Eye (tissue), 1 donor: ENCODE measurements at places on chromosomes 4 and X.

- peak; percentile 22 for DNase-seq
Observed at GRCh38 chr4:143085224-143085623, 99.5 kb upstream of the USP38 start.

GRCh38 chrX:42027367-42028000 is 104.1 kb upstream of the CASK start:
- DNase-seq = no peak

DNA sequence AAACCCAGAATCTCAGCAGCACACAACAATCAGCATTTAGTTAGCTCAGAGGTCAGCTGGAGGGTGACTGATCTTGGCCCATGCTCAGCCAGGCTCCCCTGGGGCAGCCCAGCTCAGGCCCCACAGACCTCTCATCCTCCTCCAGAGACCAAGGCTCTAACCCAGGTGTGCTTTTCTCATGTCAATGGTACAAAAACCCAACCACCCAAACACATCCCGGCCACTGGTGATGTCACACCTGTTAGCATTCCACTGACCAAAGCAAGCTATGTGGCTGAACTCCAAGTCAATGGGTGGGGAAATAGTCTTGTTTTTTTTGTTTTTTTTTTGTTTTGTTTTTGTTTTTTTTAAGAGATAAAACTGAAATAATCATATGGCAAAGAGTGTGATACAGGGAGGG is 77.5 kb downstream of the CYTL1 start:
- DNase-seq = no peak

- no peak for DNase-seq
Observed at GRCh38 chr4:2443061-2443730, 24.4 kb downstream of the CFAP99 start.

DNA sequence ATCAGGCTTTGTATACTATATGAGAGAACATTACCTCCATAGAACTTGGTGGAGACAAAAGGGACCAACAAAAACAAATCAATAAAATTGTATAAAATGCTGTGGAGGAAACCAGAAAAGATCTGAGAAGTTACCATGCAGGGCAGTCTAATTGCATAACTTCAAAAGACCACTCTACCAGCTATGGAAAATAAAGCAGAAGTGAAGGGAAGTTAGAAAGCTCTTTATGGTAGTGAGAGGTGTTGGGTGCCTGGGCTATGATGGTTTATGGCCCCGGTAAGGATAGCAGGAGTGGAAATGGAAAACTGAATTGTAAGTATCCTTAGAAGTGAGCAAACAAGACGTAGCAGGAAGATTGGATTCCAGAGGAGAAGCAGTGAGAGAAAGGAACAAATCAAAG is 3.1 kb downstream of the TMEM184C start:
- DNase-seq = no peak

- DNase-seq = no peak
Observed at GRCh38 chr4:76673362-76673761, 224.6 kb downstream of the SOWAHB start.

DNA sequence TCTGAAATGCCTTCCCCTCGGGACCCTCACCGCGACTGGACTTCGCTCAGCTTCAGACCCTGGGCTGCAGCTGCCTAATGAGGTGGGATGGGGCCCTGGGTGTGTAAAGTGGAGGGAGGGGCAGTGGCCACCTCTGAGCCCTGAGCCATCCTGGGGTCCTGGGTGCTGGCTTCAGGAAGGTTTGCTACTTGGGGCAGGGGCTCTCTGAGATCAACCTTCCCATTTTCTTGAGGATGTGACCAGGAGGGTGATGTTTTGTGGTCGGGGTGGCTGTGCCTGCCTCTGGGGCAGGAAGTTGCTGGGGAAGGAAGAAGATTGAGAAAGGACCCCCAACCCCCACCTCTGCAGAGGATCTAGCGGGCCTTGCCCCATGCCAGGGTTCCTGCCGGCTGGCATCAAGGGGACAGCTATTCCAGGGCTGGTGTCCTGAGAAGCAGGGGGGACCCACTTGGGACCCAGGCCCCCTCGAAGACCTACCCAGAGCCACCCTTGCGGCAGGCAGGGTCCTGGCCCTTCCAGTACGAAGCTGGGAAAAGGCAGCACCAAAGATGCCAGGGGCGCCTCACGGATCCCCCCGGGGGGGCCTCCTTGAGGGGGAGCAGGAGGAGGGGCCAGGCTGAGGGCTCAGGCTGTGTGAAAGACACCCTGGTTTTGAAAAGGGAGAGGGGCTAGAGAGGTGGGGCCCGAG is 6.5 kb downstream of the SH3BP2 start:
- no peak for DNase-seq

GRCh38 chrX:13719192-13719856 is 15.1 kb downstream of the TRAPPC2 start:
- DNase-seq = no peak

- no peak for DNase-seq
Observed at GRCh38 chrX:20500171-20500865, 233.6 kb upstream of the RPS6KA3 start.

- DNase-seq = no peak
Observed at GRCh38 chr4:159983082-159983481, 880.2 kb downstream of the RAPGEF2 start.

DNA sequence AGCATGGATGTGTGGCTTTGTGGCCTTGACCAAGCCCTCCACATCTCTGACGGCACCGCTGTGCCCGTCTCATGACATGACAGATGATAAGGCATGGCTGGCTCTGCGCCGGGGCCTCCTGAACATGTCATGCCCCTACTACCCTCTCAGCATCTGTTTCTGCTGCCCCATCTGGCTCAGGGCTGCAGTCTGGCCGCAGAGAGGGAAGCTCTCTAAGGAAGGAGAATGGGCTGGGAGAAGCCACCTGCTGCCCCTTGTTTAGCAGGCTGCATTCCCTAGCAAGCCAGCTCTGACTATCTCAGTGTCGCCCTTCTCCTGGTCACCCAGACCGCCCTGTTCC is 7.2 kb downstream of the ZNF185 start:
- peak; percentile 45 for DNase-seq

DNA sequence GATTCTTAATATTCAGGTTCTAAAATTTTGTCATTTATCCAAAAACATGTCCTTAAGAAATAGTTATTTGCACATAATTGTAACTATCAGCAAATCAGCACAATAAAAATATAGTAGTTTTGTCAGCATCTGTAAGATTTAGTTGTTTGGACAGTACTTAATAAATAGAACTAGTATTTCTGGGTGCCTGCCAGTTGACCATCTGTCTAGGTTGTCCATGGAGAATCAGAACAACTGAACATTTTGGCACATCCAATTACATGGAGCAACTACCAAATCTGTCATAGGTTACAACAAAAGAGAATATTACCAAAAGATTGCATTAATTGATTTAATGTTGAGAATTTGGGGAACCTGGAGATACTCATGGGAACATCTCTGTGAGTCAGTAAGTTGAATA is 305.5 kb upstream of the TACR3 start:
- no peak for DNase-seq

DNA sequence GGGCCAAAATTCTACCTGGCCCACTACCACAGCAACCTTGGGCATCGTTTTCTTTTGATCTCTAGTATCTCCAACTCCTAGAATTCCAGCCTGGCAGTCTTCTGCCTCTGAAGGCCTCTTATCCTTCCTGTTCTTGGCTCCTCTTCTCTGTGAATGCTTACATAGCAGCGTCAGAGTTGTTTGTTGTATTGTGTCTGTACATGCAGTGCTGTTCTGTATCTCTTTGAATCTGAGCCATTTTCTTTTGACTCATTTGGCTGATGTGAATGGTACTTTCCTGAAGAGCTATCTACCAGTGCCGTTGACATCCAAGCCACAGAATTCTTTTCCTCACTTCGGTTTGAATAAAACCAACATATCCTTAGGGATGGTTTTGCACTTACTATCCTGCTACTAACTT is 79.2 kb downstream of the TMEM164 start:
- DNase-seq = no peak

- no peak for DNase-seq
Observed at GRCh38 chr4:23422878-23423277, 467.0 kb downstream of the PPARGC1A start.

DNA sequence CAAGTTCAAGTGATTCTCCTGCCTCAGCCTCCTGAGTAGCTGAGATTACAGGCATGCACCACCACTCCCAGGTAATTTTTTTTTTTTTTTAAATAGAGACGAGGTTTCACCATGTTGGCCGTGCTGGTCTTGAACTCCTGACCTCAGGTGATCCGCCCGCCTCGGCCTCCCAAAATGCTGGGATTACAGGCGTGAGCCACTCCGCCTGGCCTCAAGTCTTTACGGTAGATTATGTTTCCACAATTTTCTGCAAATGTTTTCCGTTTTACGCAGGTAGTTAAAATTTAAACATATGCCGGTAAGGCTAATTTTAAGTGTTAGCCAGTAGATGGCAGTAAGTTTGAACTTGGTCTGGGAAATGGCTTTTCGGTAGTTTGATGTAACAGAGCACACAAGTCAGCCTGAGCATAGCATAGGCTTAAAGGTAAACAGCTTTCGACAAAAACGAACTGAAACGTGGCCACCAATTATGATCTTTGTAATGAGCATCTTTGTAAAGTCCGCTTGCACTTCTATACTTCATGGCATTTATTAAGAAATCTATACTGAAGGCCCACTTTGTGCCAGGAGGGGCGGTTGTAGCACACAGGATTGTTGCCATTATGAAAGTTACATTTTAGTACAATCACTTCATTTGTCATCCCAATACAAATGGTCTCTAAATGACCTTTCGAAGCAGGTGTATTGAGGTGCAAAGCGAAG is 31.1 kb downstream of the CCKAR start:
- peak; percentile 56 for DNase-seq

DNA sequence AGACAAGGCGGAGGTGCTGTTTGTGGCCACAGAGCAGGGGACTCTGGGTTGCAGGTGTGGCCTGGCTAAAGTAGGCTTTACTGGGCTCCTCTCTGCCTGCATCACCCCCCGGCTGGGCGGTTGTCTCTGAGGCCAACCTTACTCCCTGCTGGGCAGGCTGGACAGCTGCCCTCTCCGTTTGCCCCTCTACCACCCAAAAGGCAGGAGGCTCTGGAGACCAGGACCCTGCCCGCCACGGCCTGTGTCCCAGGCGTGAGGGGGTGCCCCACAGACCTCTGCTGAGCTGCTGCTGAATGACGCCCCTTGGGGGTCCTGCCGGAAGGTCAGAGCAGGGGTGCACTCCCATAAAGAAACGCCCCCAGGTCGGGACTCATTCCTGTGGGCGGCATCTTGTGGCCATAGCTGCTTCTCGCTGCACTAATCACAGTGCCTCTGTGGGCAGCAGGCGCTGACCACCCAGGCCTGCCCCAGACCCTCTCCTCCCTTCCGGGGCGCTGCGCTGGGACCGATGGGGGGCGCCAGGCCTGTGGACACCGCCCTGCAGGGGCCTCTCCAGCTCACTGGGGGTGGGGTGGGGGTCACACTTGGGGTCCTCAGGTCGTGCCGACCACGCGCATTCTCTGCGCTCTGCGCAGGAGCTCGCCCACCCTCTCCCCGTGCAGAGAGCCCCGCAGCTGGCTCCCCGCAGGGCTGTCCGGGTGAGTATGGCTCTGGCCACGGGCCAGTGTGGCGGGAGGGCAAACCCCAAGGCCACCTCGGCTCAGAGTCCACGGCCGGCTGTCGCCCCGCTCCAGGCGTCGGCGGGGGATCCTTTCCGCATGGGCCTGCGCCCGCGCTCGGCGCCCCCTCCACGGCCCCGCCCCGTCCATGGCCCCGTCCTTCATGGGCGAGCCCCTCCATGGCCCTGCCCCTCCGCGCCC is 920 bp downstream of the HTT-AS start:
- DNase-seq = no peak

GRCh38 chr4:169675825-169676224 is 55.4 kb downstream of the CLCN3 start:
- no peak for DNase-seq

- DNase-seq = peak; percentile 27
Observed at GRCh38 chr4:163895378-163896005, 401.0 kb downstream of the TMA16 start.

GRCh38 chr4:100907465-100908454 is 389.9 kb upstream of the EMCN start:
- no peak for DNase-seq

DNA sequence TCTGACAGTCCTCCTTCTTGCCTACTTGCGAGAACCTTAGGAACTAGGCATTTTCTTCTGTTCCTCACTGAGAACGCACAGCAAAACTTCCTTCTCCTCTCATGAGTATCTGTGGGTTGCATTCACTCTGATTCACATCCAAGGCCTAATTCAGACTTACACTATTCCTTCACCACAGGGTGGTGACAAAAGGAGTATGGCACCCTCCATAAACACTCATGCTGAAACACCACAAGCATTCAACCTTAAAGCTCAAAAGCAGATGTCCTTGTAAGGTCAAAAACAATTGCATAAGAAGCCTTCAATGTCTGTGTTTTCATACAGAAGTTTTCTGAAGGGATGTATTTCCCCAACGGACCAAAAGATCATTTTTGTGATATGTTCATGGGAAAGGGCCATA is 147.3 kb downstream of the CORIN start:
- DNase-seq = no peak

DNA sequence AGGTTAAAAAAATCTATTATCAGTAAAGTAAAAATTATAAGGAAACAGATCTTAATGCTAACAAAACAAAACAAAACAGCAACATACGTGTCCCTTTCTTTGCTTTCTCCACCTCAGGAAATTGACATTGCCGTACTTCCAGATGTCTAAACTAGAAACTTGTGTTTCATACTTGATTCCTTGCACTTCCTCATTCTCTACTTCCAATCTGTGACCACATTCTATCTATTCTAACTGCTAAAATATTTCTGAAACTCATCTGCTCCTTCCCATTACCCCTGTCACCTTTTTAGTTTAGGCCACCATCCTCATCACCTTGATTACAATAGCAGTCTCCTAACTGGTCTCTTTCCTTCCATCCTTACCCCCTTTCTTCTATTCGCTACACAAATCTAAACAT is 22.5 kb upstream of the RPA4 start:
- no peak for DNase-seq

- DNase-seq = peak; percentile 82
Observed at GRCh38 chr4:157075811-157076577, at the start of gene GLRB. GLRB (plus strand) TSS chr4:157076150; CDS start chr4:157078025, 1,875 bp downstream.

DNA sequence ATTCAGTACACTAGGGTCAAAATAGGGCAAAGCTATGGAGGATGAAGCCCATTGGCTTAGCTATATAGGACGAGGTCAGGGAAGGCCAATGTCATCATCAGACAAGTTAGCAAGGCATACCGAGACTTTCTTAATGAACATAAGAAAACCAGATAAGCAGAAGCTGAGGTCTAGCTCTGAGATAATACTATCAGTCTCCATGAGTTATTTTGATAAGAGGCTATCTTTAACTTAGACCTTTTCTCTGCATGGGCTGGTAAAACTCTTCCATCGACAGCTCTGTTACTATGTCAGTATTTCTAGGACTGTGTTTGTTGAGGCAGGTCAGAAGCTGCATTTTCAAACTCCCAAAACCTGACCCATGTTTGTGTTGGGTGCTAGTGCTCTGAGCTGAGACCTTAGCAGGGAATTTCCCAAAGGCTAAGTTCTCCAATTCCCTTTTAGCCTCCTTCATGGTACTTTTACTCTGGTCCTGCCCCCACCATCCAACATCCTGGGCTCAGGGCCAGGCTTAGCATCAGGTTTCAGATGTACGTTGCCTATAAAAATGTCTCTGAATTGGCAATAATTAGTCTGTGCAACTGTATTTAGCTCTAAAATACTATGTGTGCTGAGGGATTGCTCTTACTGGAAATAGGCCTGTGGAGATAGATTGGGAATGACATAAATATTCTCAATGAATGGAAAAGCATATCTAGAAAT is 29.3 kb upstream of the LRAT start:
- DNase-seq = no peak
